ENCODE measurements at places on chromosomes 11 and 22. TPM values are rescaled to one million over a fixed set of nuclear protein-coding genes. Genes with fewer than 3 reads are reported as not detected.
A peak's percentile ranks its signal among the peaks of the same experiment; 100 is the strongest.

DNA sequence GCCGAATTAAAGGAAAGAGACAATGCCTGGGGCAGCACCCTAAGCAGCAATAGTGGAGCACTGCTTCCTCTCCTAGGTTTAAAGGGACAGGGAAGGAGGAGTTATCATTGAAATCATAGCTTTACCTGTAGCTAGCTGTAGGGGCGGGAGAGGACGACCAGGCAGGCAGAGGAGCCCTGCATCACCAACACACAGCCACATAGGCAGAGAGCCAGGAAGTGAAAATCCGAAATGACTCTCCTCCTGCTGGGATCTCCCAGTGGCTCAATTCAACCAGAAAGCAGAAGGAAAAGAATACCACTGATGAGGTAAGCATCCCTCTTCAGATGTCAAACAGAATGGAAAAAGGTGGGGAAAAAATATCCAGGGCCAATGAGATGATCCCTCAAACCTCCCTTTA is 20.4 kb downstream of the MRGPRX4 start:
- no peak for DNase-seq

GRCh38 chr11:63556404-63557013 is 6.7 kb downstream of the PLAAT2 start:
- no peak for DNase-seq

DNA sequence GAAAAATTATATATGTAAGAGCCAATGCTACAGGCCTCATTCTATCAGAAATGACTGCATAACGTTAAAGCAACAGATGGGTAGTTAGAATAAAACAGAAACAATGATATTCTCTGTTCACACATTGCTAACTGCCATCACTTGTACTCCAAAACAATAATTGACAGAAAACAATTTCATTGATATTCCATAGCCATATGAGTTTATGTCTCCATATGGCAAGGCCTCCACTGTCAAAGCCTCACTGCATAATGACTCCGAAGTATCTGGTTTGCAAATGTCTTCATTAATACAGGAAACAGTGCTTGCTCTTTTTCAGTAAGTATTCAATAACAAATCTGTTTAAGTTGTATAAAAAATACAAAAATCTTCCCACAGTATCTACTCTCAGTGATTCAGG is 9.9 kb downstream of the DDI1 start:
- DNase-seq = no peak

GRCh38 chr11:67634366-67635230 is 4.9 kb upstream of the NUDT8 start:
- DNase-seq = no peak

GRCh38 chr11:82775736-82776346 is 42.2 kb upstream of the FAM181B start:
- peak; percentile 84 for DNase-seq

DNA sequence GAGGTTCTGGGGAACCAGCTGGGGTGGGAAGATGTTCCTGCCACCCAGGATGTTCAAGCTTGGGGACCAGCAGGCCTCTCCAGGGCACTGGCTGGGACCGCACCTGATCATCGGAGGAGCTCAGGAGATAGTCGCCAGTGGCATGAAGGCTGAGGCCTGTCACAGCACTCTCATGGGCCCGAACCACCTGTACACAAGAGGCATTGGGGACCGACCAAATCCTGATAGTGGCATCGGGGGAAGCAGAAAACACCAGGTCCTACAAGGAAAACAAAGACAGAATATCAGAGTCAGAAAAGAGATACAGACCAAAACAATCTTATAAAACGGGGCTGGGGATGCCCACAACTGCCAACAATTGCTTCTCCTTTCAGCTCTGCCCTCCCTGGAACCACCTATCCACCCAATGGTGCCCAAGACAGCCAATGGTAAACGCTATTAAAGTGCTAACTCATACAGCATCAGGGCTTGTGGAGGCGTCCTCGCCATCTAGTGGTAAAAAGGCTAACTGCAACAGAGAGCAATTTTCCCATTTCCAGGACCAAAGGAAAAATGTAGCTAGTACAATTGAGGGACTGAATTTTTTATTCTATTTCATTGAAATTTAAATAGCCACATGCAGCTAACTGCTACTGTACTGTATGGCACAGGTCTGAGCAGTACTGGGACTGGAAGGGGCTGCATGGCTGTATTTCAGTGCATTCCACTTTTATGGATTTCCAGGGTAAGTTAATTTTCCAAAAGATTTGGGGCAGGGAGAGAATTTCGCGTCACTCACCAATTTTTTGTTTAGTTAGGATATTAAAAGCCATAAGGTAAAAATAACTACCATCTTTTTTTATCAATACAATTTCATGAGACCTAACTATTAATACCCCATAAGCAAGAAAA is 7.1 kb downstream of the PRPF19 start:
- DNase-seq = peak; percentile 89

GRCh38 chr22:44702479-44703198 is 635 bp downstream of the PRR5 start:
- no peak for DNase-seq

GRCh38 chr11:2269601-2270321 is 627 bp downstream of the ASCL2 start:
- DNase-seq = peak; percentile 74

DNA sequence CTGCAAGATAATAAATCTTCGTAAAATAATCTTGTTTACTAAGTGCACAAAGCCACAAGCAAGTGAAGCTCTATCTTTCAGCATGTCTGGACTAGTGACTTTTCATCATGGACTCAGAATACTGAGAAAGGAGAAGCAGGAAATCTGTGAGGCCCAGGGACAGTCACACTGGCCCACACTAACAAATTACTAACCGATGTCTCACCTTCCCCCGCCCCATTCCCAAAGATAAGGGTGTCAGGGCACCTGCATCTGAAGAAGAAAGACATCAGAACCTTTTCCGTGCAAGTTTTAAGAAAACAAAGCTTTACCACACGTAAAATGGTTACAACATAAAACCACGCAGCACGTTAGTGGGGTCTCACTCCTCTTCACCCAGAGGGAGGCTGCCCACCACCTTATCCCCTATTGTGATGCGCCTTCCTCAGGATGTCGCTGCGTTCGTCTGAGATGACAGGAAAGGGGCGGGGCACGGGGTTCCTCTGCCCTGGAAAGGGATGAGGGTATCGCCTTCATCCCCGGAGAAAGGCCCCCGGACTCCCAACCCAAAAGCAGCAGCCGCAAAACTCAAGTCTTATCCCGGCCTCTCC is 616 bp downstream of the BTBD10 start:
- DNase-seq = peak; percentile 56

DNA sequence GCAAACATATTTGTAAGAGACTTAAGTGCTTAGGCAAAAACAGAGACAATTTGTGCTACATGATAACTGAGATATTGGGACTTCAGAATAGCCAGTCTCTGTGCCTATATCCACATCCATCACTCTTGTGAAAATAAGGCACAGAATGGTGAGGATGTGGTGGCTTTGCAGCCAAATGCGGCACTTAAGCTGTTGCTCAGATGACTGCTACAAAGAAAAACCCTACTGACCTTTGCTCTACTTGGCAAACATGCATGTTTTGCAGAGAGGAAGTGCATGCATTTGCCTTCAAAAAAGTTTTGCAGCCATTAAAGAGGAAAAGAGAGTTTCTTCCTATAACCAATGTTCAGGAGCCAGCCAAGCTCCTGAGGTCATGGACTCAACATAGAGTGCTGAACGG is 675.0 kb upstream of the KIRREL3 start:
- no peak for DNase-seq

DNA sequence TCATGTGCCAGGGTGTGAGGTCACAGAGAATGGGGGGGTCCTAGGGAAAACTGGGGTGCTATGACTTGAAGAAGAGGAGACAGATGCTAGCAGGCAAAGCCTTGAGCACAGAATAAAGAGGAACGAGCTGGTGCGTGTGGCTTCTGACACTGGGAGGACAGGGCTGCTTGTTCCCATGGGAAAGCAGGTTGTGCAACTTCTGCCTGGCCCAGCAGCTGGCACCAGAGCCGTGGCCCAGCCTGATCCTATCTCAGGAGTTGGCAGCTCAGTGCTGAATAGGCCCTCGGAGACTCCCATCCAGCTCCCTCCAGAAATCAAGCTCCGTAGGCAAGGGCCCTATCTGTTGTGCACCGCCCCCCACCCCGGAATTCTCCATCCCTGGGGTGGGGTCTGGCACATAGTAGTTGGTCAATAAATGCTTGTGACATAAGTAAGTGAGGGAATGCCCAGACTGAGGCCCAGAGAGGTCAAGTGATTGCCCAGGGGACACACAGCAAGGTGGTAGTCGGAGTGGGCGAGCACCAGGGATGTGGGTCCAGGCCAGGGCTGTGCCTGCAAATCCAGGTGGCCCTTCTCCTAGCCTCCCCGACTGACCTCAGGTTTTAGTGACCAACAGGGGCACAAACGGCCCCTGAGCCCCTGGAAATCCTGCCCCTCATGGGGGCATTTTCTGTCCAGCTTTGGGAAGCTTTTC is 19.5 kb upstream of the FADD start:
- DNase-seq = no peak

DNA sequence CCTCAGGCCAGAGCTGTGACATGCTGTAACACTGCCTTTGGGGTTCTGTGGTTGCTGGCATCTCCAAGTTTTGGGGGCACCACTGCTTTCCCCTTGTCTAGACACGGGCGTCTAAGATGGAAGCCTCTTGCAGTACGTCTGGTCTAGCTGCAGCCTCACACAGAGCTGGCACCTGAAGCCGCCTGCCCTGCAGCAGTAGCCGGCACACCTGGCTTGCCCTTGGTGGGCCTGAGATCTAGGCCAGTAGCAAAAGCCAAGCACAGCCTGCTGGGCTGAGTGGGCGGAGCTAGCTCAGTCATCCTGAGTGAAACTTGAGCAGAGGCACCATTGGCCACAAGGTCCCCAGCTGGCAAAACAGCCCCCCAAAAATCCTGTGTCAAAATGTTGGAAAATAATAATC is 154.2 kb downstream of the DLG2 start:
- DNase-seq = no peak

DNA sequence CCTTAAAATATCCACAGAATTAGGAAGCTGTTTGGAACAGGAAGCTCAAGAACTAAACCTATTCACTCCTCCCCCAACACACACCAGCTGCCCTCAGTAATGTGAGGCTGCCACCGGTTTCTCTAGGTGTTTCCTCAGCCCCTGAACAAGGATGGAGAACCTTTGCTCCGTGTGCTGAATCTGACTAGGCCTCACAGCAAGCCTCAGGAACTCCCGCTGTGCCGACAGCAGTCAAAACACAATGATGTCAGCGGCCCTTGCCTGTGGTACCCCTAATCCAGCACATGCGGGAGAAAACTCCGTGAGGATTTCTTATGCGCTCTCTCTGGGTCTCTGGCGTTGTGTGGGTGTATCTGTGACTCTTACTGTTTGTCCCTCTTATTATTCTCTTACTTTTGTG is 153.3 kb downstream of the EFCAB6 start:
- no peak for DNase-seq

- DNase-seq = no peak
Observed at GRCh38 chr11:99932684-99933083, 754.4 kb upstream of the ARHGAP42 start.

The RASSF10 gene
- 5.1 TPM for total RNA-seq

The C22orf15 gene
- not detected for total RNA-seq

The FAT3 gene
- total RNA-seq = 0.37 TPM

The TTLL12 gene
- total RNA-seq = 29.4 TPM

The LAYN gene
- 71.8 TPM for total RNA-seq

The EP300 gene
- 42.5 TPM for total RNA-seq

The MS4A6A gene
- total RNA-seq = 6.0 TPM

The RTN4R gene
- total RNA-seq = 2.7 TPM
